ENCODE measurements at places on chromosomes 4 and X. TPM values are rescaled to one million over a fixed set of nuclear protein-coding genes. Genes with fewer than 3 reads are reported as not detected.
A peak's percentile ranks its signal among the peaks of the same experiment; 100 is the strongest.

DNA sequence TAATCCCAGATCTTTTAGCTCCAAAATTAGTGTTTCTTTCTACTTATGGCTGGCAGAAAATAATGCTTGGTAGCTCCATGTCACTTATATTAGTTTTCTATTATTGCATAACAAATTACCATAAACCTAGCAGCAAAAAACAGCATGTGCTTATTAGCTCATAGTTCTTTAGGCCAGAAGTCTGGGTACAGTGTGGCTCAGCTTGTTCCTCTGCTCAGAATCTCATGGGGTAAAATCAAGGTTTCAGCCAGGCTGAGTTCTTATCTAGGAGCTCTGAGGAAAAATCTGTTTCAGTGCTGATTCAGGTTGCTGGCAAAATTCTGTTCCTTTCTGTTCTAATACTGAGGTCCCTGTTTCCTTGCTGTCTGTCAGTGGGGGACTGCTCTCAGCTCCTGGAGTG, 101.1 kb downstream of the CT47B1 start:
- DNase-seq = no peak

GRCh38 chrX:39788521-39788920, 309.2 kb downstream of the BCOR start:
- no peak for DNase-seq

EPGN gene
- polyA plus RNA-seq = not detected

ADGRL3 gene
- polyA plus RNA-seq = 20.4 TPM

GRCh38 chr4:23373261-23373660, 516.6 kb downstream of the PPARGC1A start:
- DNase-seq = peak; percentile 52

C4orf50 gene
- 0.01 TPM for polyA plus RNA-seq

FGA gene
- not detected for polyA plus RNA-seq

DNA sequence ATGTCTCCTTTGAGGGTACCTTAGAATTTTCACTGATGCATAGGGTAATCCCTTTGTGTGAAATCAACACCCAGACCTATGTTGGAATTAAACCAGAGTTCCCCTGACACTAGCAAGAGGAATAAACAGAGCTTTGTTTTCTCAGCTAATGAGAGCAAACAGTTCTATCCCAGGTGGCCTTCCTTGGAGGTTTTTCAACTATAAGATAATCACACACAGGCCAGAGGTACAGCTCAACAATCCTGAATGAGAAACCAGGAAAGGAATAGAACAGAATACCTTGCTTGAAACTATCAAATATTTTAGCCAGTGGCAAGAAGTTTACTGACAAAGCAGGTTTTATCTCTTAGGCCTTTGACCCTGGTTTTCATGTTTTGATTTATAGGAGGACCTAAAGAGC, 100.2 kb downstream of the OTC start:
- no peak for DNase-seq

GRCh38 chr4:95411371-95412088, 137.2 kb downstream of the UNC5C start:
- no peak for DNase-seq

- no peak for DNase-seq
Measured at GRCh38 chr4:87707279-87707918, 57.3 kb downstream of the DMP1 start.

DNA sequence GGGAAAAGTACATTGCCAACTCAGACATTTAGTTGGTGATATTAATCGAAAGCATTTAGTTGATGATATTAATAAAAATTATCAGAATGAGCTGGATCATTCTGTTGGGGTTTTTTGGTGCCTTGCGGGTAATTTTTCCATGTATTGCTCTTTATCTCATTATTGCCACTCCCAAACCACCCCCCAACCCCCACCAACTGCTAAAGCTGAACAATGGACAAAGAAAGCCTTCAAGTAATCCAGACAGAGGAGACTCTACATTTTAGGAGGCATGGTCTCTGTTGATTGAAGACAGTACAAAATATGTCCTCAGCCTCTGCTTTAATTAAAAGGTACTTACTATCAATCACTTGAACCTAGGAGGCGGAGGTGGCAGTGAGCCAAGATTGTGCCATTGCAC, 22.5 kb downstream of the PDK3 start:
- DNase-seq = no peak

TRAPPC11 gene
- polyA plus RNA-seq = 50.5 TPM
